Mucosa of descending colon (tissue), 3 donors: ENCODE measurements at places on chromosomes 16 and 17.

DNA sequence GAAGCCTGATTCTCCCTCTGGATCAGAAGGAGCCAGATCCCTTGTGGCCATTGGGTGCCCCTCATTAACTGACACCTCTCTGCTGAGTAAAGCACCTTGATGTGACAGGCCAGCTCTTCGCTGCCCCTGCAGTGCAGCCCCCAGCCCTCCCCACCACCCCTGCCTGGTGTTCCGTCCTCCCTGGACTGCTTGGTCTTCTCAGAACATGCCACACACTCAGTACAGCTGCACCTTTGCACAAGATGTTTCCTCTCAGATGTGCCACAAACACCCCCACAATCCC is 20.2 kb downstream of the GOSR2 start:
- no peak for DNase-seq

- no peak for DNase-seq
Observed at GRCh38 chr16:31386157-31386984, 6.8 kb upstream of the ITGAD start.

DNA sequence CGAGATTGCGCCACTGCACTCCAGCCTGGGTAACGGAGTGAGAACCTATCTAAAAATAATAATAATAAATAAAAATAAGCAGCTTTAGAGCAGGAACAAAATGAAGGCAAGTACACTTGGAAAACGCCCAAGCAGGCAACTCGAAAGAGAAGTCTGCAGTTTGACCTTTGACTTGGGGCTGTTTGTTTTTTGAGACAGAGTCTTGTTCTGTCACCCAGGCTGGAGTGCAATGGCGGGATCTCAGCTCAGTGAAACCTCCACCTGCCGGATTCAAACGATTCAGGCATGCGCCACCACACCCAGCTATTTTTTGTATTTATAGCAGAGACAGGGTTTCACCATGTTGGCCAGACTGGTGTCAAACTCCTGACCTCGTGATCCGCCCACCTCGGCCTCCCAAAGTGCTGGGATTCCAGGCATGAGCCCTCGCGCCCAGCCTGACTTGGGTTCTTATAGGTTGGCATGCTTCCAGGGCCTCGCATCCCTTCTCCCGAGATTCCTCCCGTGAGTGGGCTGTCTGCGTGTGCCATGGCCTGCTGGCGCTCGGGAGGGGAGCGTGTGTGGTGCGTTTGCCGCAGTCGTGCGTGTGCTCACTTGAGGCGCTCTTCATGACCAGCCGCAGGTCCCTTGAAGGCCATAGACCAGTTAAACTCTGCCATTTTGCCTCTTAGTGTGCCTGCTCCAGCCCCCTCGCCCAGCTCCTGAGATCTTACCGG is 18.4 kb upstream of the UBE2I start:
- no peak for DNase-seq

DNA sequence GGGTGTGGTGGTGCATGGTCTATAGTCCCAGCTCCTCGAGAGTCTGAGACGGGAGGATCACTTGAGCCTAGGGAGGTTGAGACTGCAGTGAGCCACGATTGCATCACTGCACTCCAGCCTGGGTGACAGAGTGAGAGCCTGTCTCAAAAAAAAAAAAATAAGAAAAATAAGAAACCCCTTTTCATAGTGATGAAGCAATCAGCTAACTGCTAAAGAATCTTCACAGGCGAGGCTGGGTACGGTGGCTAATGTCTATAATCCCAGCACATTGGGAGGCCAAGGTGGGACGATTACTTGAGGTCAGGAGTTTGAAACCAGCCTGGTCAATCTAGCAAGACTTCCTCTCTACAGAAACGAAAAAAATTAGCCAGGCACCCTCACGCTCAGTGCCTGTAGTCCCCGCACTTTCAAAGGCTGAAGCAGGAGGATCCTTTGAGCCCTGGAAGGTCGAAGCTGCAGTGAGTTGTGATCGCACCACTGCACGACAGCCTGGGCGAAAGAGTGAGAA is 760 bp downstream of the SLFN12L start:
- no peak for DNase-seq

DNA sequence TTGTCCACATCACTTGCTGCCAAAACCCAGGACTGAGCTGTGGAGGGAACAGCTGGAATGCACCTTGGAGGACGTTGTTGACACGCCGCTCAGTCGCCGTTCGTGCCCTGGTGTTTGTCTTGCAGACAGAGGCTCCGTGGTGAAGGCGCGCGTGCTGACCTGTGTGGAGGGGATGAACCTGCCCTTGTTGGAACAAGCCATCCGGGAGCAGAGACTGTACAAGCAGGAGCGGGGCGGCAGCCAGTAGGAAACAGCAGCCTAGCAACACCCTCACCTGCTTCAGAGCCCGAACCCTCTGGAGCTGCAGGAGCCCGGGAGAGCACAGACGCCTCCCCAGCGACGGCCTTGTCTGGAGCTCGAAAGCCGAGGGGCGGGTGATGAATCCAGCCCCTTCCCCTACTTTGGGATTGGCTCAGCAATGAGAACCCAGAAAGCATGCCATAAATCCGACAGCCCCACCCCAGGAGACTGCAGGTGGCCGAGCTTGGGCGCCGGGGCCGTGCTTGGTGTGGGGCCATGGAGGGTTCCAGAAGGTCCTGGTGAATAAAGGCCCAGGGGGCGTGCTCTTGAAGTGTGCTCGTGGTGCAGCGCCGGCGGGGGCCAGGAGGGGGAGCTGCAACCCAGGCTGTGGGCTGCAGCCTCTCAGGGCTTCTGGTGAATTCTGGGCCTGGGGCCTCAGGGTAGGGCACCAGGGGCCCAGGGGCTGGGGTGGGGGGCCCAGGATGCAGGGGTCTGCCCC is 470 bp upstream of the CDK3 start:
- DNase-seq: peak; percentile 86

- DNase-seq: no peak
Observed at GRCh38 chr17:67479148-67479547, 102.1 kb downstream of the PITPNC1 start.

- no peak for DNase-seq
Observed at GRCh38 chr17:73798111-73798748, 154.0 kb upstream of the SDK2 start.

- DNase-seq: no peak
Observed at GRCh38 chr17:33962857-33963655, 292.0 kb upstream of the CCL2 start.
